ENCODE measurements at places on chromosomes 6 and 20.

GRCh38 chr20:53914091-53914780 lies 156.2 kb downstream of the BCAS1 start:
- DNase-seq: peak; percentile 78

GRCh38 chr6:46115634-46116033 lies 14.2 kb upstream of the ENPP4 start:
- DNase-seq: no peak

- DNase-seq: no peak
Measured at GRCh38 chr6:158437571-158437970, 122.3 kb upstream of the TMEM181 start.

GRCh38 chr20:49672096-49672664 lies 41.5 kb downstream of the B4GALT5 start:
- no peak for DNase-seq

DNA sequence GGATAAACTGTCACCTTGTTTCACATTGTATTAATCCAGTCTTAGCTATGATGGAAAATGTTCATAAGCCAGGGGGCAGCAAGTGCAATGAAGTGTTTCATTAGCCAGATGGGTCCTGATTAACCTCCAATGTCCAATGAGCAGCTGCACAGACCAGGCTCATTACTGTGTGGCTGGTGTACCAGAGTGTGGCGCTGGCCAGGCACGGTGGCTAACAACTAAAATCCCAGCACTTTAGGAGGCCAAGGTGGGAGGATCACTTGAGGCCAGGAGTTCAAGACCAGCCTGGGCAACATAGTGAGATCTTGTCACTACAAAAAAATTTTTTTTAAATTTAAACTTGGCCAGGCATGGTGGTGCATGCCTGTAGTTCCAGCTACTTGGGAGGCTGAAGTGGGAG lies 201.7 kb upstream of the FOXQ1 start:
- no peak for DNase-seq

- no peak for DNase-seq
Measured at GRCh38 chr6:136510299-136510698, 39.9 kb downstream of the MAP7 start.

GRCh38 chr6:150185732-150186117 lies 42.9 kb downstream of the PPP1R14C start:
- no peak for DNase-seq

DNA sequence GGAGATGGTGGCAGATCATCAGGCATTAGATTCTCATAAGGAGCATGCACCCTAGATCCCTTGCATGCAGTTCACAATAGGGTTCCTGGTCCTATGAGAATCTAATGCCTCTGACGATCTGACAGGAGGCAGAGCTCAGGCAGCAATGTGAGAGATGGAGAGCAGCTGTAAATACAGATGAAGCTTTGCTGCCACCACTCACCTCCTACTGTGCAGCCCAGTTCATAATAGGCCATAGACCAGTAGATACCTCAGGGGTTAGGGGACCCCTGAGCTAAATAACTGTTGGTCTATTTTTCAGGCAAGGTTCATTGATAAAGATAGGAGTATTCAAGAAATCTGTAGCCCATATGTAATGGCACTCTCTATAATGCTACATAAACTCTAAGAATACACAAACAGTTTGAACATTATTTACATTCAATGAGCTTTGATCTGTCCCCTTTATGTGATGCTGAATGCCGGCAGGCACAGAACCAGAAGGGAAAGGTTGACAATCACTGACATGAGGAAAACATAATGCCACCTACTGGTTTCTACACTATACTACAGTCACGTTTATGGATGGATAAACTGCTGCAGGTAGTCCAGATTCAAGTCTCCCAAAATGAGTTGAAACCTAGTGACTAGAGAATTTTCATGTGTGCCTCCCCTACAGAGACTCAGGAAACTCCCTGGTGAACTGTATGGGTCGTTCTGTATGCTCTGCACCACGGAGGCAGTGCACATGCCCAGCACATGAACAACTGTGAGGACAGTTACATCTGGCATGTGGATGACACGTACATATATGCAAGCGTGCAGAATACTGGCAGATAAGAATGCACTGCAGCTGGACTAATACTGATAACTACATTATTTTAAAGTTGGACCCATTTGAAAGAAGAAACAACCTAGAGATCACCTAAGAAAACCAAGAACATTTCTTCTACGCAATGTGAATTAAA lies 72.0 kb downstream of the DST start:
- peak; percentile 22 for DNase-seq

DNA sequence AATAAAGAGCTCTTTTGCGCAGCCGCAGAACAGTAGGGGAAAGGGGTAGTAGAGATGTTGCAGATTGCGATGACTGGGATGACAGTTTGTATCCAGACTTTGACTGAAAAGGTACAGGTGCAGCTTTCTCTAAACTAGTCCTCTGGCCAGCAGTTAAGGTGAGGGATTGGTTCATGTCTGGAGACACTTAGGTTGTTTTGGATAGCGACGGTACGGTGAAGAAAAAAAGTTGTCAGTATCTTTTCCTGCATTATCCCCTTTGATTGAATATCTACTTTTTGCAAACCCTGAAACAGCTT lies 537 bp downstream of the PRR3 start:
- DNase-seq: no peak

- no peak for DNase-seq
Measured at GRCh38 chr6:12288211-12288618, 1.9 kb upstream of the EDN1 start.

GRCh38 chr6:133248241-133249001 lies 7.3 kb downstream of the EYA4 start:
- no peak for DNase-seq

GRCh38 chr20:62061851-62062423 lies 3.7 kb downstream of the TAF4 start:
- no peak for DNase-seq

GRCh38 chr20:62359491-62360121 lies 7.5 kb downstream of the LAMA5 start:
- peak; percentile 70 for DNase-seq

- no peak for DNase-seq
Measured at GRCh38 chr6:32109114-32109764, at the start of gene TNXB. Gene TNXB, minus strand, starts transcription at chr6:32109338. Its CDS starts 11,140 bp downstream, at chr6:32098198.

- no peak for DNase-seq
Measured at GRCh38 chr6:50714487-50715379, 1.4 kb downstream of the TFAP2D start.

DNA sequence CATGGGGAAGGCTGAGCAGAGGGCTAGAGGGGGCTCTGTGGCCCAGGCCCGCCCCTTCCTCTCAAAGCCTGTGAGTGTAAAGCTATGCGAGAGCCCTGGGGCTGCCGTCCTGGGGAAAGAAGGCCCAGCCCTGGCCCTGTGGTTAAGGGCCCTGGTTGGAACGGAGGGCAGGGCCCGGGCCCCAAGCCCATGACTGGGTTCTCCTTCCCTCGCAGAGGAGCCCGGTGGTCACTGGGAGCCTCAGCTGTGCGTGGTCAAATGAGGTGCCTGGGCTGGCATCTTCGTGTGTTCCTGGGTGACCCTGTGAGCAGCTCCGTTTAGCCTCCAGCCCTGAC lies 56.0 kb downstream of the SMOC2 start:
- DNase-seq: no peak

- no peak for DNase-seq
Measured at GRCh38 chr6:133114973-133115372, 126.2 kb upstream of the EYA4 start.

DNA sequence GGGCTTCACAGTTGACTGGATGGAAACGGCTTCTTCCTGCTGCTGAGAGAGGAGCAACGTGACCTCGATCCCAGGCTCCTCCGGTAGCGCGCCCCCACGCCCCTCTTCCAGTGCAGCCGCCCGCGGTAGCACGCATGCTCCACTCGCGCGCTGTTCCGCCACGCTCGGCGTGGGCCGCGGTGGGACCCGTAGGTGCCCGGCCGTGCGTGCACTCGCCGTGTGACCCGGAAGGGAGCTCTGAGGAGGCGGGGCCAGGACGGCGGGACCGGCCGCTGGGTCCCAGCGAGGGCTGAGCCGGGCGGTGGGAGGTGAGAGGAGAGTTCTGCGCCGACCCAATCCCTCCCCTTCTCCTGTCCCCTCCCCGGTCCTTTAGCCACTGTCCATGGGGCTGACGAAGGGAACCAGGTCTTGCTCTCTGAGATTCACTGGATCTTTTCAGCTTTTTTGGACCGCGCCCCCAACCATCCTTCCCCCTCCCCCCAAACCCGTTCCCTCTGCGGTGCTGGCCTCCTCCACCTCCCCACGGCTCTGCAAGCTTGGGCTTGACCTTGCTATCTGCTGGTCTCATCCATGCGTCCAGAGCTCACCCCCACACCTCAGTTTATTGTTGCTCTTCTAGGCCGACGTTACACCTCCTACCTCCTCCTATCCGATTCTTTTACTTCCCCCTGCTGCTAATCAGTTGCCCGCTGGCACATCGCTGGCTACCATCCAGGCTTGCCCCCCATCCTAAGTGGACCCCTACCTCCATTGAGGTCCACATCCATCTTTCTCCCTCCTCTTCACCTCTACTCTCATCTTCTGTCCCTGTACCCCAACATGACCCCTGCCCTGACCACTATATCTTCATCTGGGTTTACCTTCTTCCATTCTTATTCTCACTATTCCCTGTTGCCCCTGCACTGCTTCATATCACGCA lies at the start of gene CUL9:
TSS of gene CUL9 (plus strand) at position 255 of the 919 bp plus-strand sequence. CDS start 2,115 bp downstream, outside the sequence.
- DNase-seq: peak; percentile 90

DNA sequence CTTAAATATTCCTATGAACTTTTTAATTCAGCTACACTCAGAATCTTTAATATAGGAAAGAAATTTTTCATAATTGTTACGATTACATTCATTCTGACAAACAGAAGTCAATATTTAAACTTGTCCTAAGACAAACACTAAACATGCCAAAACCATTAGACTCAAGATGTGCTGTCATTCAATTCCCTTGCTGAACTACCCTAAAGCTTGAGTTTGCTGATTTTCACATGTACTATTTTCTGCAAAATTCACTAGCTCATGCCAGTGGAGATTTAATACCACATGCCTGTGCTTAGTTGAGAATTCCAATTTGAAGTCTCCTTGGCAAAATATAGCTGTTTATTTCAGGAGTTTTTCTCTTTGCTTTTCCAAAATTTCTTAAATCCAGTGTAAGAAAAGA lies 448.0 kb downstream of the COL12A1 start:
- no peak for DNase-seq

DNA sequence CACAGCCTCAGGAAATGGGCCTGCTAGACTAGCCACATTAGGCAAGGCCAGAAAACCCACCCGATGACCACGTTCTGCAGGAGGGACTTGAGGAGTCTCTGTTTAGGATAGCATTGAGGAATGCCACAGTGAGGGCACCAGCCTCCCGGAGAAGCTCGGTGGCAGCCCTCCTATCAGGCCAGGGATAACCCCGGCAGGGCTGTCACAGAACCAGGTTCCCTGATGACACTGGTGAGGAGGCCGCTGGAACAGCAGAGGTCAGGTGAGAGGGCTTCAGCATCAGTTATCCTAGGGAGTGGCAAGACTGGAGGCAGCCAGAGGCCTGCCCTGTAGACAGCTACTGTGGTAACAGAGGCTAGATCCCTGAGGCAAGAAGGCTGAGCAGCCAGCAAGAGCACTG lies 157.6 kb downstream of the MYLK4 start:
- DNase-seq: no peak

DNA sequence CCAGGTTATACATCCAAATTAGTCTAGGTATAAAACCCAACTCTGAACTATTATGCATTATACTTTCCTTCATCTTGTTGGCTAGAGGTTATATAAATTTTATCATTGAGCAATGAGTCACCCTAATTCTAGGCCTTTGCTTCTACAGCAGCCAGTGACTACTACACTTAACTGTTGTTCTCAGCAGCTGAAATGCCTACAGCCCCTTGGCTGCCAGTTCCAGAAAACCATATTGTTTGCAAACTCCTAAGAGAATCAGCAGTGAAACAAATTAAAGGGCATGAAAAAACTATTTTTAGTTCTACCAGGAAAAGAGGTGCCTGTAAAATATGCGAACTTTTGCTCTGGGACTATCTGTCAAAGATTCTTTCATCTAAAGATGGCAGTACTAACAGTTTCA lies 292.8 kb downstream of the FRK start:
- DNase-seq: no peak

DNA sequence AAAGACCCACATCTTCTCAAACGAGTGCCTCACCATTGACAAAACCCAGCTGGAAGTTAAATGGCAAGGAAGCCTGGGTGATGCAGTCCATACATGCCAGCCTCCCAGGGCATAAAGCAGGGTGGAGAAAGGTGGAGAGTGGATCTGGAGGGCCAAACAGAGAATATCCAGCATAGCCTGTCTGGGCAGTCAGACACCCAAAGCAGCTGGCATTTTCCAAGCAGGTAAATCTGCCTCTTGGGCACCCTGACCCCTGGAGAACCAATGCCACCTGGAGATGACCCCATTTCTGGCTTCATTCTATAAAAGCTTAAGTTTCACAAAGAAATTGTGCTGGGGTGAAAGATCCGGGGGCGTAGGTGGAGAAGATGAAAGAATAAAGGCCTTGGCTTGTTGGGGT lies 5.1 kb upstream of the SRPK1 start:
- no peak for DNase-seq

GRCh38 chr6:73285674-73286283 lies 22.8 kb upstream of the KHDC1 start:
- peak; percentile 54 for DNase-seq

DNA sequence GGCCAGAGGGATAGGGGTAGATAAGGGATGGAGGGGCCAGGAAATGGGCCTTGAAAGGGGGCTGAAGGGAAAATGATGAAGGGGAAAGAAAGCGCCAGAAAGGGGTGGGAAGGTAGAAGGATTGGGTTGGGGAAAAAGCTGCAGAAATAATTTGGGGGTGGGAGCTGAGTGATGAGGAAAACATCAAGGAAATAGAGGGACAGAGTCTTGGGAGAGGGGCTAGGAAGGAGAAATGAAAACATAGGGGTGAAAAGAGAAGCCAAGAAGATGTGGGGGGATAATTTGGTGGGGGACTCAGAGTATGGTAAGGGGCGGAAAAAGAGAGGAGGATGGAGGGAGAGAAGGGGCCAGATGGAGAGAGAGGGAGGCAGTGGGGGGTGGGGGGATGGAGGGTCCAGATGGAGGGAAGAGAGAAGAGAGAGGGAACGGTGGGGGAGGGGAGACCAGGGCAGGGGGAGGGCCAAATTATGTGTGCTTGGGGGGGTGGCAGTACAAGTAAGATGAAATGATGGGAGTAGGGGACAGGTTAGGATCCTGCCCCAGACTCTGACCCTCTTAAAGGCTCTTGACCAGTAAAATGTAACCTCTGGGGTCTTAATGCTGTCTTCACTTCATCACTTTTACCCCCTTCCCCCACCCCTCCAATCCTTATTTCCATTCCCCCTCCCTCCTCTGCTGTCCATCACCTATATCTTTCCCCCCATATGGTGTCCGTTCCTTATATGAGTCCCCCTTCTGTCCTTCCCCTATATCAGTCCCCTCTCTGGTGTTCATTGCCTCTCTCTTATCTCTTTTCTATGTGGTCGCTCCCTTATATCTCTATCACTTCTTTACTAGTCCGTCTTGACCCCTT lies 852 bp downstream of the SYNGAP1 start:
- DNase-seq: no peak

DNA sequence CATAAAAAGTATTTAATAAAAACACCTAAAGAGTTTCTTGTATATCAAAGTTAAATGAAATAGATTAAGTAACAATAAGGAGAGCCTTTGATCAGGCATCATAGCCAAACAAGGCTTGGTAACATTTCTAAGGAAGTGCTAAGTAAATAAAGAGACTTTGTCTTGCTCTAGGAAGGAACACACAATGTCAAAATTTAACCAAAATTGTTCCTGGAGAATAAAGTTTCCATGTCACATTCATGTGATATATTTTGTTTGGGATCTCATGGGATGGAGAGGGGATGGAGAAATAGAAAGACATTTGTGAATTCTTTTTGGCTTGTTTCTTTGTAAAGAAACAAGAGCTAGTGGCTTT lies 201.9 kb upstream of the DTNBP1 start:
- DNase-seq: no peak
